ENCODE measurements at places on chromosomes 12 and 14.

GRCh38 chr14:74572726-74573301, 39.2 kb downstream of the LTBP2 start:
- DNase-seq = no peak

GRCh38 chr14:35416108-35416750, 11.7 kb upstream of the NFKBIA start:
- DNase-seq = no peak

- no peak for DNase-seq
These were observed 23.4 kb downstream of the JKAMP start for GRCh38 chr14:59507752-59508103.

- no peak for DNase-seq
These were observed at the start of gene PRR4 for GRCh38 chr12:10849425-10849878. Gene PRR4 (minus strand): TSS chr12:10849475. CDS start chr12:10849437, 38 bp downstream.

DNA sequence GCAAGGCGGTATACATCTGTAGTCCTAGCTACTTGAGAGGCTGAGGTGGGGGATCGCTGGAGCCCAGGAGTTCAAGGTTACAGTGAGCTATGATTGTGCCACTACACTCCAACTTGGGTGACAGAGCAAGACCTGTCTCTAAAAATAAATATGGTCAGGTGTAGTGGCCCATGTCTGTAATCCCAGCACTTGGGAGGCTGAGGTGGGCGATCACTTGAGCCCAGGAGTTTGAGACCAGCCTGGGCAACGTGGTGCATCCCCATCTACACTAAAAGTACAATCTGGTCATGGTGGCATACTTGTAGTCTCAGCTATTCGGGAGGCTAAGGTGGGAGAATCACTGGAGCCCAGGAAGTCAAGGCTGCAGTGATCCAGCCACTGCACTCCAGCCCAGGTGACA, 40.6 kb downstream of the HECTD1 start:
- DNase-seq = no peak

Measured in left renal pelvis (tissue), 4 donors.